Left forelimb (tissue), 1 donor: ENCODE measurements at places on chromosomes 1 and 21.

DNA sequence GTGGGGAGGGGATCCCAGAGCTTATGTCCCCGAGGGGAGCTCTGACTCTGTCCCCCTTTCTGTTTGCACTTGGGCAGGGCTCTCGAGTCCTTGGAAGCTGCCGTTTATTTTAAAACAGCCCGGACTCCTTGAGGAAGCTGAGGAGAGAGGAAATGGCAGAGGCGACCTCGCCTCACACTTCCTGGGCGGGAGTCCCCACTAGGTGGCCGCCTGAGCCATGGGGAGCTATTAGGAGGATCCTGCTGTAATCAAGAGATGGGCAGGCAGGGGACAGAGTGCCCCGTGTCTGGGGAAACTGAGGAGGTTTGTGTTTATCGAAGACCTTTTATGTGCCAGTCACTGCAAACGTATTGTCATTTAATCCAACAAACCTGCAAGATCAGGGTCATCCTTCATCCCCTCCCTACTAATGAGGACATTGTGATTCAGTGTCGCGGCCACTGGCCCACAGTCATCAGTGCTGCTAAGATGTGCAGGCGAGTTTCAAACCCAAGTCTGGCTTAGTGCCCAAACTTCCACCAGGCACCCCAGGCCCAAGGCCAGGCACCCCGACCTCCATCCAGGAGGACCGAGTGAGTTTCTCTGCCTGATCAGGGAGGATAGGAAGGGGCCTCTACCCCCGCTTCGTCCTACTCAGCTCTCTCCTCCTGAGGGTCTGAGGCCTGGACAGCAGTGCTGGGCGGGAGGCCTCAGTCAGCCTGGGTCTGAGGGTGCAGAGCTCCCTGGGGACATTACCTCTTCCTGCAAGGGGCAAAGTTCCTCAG lies 316.9 kb upstream of the VAMP3 start:
- no peak for DNase-seq

GRCh38 chr1:229640455-229640854 lies 14.4 kb downstream of the URB2 start:
- DNase-seq = no peak

DNA sequence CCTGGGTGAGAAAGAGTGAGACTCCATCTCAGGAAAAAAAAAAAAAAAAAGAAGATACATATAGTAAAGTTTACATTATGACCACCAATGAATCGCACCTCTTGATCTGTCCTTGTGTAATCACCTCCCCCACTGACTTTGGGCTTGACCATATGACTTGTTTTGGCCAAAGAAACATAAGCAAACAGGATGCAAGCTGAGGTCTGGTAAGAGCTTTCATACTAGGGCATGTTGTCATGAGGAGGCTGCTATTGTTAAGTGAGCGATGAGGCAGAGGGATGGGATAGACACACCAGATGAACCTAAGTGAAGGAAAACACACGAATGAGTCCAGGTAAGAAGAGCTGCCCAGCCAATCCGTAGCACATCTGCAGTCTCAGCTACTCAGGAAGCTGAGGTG lies 10.7 kb downstream of the ENAH start:
- no peak for DNase-seq

GRCh38 chr1:11337580-11338073 lies 64.6 kb downstream of the UBIAD1 start:
- DNase-seq = no peak

- DNase-seq = no peak
Measured at GRCh38 chr1:112044745-112045144, 55.3 kb upstream of the KCND3 start.

GRCh38 chr1:167467126-167467710 lies 51.1 kb downstream of the CD247 start:
- no peak for DNase-seq

- DNase-seq = no peak
Measured at GRCh38 chr1:233566886-233567285, 47.0 kb upstream of the KCNK1 start.
